Stimulated activated CD4-positive, alpha-beta T cell treated with anti-CD3 and anti-CD28 coated beads, Interleukin-4, amount 100 ng/mL, for 1 hour (primary cell): ENCODE measurements at places on chromosomes 2 and 18.

GRCh38 chr18:76613053-76613754 is 118.2 kb upstream of the ZNF516 start:
- no peak for DNase-seq

DNA sequence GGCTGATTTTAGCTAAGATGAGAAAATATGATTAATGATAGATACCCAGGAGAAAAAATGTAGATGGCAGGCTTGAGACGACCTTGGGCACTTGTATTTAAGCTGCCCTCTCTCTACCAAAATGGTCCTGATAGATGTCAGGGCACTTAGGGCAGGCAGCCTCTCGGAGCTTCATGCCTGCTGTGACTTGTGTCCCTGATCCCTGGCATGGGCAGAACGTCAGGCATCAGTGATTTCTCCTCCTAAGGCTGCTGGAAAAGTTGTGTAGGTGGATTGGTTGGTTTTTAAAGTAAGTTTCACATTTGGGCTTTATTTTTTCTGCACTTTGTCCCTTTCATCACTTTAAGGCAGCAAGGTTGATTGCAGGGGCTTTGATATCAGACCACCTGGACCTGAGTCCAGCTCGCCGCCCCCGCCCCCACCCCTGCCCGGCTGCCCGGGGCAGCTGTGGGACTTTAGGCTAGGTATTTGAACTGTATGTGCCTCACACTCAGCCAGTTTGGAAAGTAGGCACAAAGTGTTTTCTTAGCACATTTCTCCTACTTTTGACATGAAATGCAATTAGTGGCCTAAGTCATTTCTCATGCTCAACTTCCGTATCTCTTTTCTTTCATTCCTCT is 35.0 kb upstream of the SCLY start:
- no peak for DNase-seq

DNA sequence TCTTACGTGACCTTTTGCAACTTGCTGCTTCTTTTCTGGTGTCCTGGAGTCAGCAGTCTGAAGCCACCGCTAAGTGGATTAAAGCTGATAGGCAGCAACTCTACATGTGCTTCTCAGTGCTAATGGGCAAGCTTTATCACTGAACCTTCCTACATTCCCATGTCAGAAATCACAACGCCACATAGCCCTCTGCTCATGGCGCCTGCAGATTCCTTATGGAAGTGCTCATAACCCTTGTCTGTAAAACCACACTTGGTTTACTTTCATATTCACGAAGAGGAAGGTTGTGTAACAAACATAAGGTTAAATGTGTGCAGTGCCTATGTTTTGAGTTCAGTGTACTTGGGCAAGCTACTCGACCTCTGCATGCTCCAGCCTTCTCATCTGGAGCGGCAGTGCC is 319.8 kb downstream of the FBXO15 start:
- DNase-seq = no peak

GRCh38 chr18:80233201-80233835 is 14.0 kb downstream of the PARD6G start:
- DNase-seq = no peak

DNA sequence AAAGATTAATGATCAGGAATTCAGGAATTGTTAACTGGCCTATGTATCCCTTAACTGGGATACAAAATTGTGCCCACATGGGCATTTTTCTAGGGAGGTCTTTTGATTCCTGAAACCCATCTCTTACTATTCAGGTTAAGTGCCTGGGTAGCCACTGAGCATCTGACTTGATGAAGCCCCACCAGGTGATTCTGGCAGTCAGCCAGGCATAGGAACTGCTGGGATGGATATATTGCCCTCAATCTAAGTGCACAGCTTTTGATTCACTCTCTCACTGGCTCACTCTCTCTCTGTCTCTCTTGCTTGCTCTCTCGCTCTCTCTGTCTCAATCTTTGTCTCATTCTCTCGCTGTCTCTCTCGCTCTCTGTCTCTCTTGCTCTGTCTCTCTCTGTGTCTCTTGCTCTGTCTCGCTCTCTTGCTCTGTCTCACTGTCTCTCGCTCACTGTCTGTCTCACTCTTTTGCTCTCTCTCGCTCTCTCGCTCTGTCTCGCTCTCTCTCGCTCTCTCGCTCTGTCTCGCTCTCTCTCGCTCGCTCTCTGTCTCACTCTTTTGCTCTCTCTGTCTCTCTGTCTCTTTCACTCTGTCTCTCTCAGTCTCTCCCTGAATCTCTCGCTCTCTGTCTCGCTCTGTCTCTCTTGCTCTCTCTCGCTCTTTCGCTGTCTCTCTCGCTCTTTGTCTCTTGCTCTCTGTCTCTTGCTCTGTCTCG is 22.3 kb downstream of the INPP1 start:
- no peak for DNase-seq

- DNase-seq = no peak
These were observed 111.8 kb downstream of the CELF4 start for GRCh38 chr18:37453752-37454151.

GRCh38 chr2:100502782-100503181 is 32.5 kb downstream of the NMS start:
- DNase-seq = no peak

DNA sequence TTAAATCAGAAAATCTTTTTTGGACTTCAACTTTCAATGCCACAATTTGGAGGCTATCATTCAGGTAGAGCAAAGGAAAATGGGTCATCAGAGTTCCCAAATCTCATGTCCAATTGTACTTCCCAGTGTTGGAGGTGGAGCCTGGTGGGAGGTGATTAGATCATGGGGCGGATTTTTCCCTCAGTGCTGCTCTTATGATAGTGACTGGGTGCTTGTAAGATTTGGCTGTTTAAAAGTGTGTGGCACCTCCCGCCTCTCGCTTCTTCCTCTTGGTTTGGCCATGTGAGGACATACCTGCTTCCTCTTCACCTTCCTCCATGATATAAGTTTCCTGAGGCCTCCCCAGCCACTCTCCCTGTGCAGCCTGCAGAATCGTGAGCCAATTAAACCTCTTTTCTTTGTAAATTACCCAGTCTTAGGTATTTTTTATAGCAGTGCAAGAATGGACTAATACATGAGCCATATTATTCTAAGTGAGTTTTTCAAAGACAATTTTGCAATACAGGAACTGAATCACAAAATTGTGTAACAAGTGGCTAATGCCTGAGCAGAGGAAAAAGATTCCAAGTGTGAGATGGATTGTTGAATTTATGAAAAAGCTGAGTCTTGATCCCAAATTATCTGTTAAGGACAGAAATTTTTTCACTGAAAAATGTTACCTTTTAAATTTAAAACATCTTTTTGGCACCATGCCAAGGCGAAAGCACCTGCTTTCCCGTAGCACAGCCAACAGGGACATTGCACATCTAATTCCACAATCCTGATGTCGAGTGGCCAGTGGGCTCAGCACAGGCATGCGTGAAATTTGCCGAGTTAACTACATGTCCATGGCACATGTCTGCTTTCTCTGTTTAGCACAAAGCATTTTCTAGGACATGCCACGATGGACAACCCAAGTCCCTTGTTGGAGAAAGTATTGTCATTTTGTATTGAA is 150.9 kb downstream of the COL6A3 start:
- DNase-seq = no peak

DNA sequence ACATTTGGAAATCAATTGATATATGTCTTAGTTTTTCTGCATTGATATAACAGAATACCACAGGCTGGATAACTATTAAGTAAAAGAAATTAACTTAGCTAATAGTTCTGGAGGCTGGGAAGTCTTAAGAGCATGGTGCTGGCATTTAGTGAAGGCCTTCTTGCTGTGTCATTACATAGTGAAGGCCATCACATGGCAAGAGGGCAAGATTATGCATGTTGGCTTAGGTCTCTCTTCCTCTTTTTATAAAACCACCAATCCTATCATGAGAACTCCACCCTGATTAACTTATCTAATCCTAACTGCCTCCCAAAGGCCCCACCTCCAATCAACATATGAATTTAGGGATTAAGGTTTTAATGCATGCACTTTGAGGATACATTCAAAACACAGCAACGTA is 225.5 kb upstream of the VRK2 start:
- DNase-seq = no peak

DNA sequence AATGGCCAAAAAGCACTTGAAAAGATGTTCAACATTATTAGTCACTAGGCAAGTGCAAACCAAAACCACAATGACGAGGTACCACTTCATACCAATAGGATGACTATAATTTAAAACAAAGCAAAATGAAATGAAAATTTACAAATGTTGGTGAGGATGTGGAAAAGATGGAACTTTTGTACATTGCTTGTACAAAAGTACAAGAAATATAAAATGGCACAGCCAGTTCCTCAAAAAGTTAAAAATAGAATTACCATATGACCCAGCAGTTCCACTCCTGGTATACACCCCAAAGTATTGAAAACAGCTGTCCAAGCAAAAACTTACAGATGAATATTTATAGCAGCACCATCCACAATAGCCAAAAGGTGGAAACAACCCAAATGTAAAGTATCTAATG is 107.8 kb upstream of the XPO1 start:
- no peak for DNase-seq

- no peak for DNase-seq
These were observed 79.2 kb downstream of the KIAA2012 start for GRCh38 chr2:202152104-202152715.

- no peak for DNase-seq
These were observed 38.9 kb upstream of the RALBP1 start for GRCh38 chr18:9436206-9436929.

DNA sequence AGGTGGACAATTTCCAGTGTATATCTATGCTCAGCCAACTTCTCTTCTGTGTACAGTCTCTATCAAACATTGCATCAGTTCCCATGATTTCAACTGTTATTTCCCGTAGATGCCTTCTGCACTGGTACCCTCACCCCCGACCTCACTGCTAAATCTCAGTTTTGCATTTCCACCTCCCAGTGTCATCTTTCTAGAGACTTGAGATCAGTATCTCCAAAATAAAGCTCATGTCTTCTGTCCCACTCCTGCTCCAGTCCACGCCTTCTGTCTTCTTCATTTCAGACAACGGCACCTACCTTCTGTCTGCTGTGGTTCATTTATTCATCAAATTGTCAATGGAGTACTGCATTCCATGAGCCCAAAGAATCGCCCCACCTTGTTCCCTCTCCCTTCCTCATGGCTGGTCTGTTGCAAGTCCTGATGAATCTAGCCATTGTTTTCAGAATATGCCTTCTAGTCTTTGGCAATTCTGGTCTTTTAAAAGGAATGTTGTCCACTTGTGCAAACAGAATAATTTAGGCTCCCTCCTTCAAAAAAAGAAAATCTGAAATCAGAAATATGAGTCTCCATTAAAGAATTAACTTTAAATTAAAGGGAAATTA is 23.3 kb upstream of the NPAS2 start:
- no peak for DNase-seq

GRCh38 chr18:57921708-57922107 is 118.6 kb upstream of the ATP8B1 start:
- no peak for DNase-seq

- no peak for DNase-seq
These were observed 488.9 kb downstream of the DLGAP1 start for GRCh38 chr18:3966246-3966641.

GRCh38 chr2:231133365-231134099 is 8.7 kb upstream of the HTR2B start:
- no peak for DNase-seq

GRCh38 chr2:159124931-159125467 is 156.6 kb downstream of the TANC1 start:
- DNase-seq = no peak

GRCh38 chr2:236178890-236179235 is 10.7 kb upstream of the GBX2 start:
- no peak for DNase-seq

GRCh38 chr2:46970334-46971288 is 55.0 kb upstream of the MCFD2 start:
- DNase-seq = no peak

- DNase-seq = no peak
These were observed 61.1 kb upstream of the ZNG1B start for GRCh38 chr2:113376253-113376912.

GRCh38 chr18:40926679-40927078 is 1028.4 kb upstream of the PIK3C3 start:
- no peak for DNase-seq

DNA sequence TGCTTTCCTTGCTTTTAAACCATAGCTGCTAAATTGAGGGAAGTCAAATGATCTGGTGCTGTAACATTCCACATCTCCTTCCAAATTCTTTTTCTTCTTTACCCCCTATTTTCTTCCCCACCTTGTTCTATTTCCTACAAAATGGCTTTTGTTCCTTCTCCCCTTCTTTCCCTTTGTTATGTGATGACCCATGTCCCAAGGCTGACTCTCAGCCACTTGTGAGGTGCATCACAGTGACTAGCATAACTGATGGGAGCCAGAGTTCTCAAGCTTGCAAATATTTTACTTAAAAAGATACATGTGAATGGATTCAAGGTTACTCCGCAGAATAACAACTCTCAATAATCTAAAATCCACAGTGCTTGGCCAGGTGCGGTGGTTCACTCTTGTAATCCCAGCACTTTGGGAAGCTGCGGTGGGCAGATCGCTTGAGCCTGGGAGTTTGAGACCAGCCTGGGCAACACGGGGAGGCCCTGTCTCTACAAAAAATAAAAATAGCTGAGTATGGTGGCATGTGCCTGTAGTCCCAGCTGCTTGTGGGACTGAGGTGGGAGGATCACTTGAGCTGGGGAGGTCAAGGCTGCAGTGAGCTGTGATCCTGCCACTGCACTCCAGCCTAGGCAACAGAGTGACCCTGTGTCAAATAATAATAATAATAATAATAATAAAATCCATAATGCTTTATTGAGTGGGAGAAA is 100.1 kb upstream of the CERS6 start:
- no peak for DNase-seq

GRCh38 chr2:45895241-45895861 is 243.9 kb downstream of the PRKCE start:
- DNase-seq = no peak

GRCh38 chr2:232146294-232146693 is 184.8 kb downstream of the DIS3L2 start:
- no peak for DNase-seq

GRCh38 chr2:11677136-11678055 is 7.4 kb upstream of the NTSR2 start:
- no peak for DNase-seq

DNA sequence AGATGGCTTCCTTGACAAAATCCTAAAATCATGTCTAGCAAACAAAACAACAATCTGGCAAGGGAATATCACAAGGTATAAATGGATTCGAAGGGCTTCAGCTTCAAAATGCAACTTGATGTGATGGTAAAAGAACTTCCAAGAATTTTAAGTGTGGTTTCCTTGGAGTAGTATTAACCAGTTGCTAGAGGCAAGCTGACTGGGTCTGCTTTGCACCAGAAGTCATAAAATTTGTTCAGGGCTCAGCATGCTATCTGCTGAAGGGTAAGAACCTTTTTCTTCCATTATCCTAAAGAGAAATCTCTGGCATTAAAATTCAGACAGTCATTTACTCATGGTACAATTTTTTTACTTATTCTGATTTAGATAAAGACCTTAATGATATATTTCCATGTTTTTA is 516.7 kb downstream of the TXNL1 start:
- no peak for DNase-seq
